Kidney capillary endothelial cell (primary cell): ENCODE measurements at places on chromosomes 1 and 21.

DNA sequence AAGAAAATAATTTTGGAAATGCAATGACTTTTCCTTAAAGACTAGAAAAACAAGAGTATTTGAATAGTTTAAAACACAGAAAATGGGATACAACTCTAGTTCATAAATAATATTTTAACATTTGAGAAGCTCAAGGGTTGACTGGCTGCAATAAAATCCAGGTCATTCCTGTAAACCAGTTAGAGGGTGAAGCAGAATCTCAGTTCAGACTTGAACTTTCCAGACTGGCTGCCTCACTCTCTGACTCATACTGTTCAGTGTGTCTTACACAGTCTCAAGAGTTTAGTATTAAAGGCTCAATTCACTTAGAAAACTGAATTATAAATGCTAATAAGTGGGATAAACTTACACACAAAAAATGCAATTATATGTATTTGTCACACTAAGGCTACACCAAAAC, 89.9 kb downstream of the RAVER2 start:
- peak; percentile 61 for DNase-seq

GRCh38 chr21:42363312-42363711, 3.0 kb downstream of the TFF1 start:
- no peak for DNase-seq

GRCh38 chr1:184605941-184606340, 148.7 kb downstream of the EDEM3 start:
- DNase-seq, result no peak

GRCh38 chr1:30768159-30768829, 10.7 kb upstream of the LAPTM5 start:
- no peak for DNase-seq

GRCh38 chr1:67653304-67653703, 31.7 kb upstream of the GADD45A start:
- DNase-seq, result no peak

- DNase-seq, result no peak
Observed at GRCh38 chr1:46613661-46614603, 2.7 kb downstream of the MOB3C start.

GRCh38 chr1:196438329-196438728, 169.9 kb downstream of the KCNT2 start:
- DNase-seq, result no peak

- no peak for DNase-seq
Observed at GRCh38 chr1:233211106-233211505, 84.4 kb downstream of the PCNX2 start.

- DNase-seq, result no peak
Observed at GRCh38 chr1:17437580-17438317, 1.7 kb downstream of the RCC2 start.

DNA sequence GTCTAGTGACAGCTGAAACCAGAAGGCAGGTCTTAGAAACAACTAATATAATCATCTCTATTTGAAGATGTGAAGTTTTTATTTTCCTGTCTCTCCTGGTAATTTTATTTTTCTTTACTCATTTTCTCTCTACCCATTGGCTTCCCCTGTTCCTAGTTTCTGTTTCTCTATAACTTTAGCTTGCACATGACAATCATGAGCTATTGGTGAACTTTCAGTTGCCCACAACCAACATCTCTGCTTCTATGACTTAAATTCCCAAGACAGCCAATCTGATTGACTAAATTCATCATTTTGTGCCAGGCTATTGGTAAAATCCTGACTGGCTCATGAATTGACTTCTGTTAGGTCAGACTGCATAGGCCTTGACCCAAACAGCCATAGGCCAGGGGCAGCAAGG, 13.7 kb upstream of the ACADM start:
- DNase-seq, result no peak

GRCh38 chr1:921011-921837, 2.5 kb upstream of the SAMD11 start:
- DNase-seq, result no peak

DNA sequence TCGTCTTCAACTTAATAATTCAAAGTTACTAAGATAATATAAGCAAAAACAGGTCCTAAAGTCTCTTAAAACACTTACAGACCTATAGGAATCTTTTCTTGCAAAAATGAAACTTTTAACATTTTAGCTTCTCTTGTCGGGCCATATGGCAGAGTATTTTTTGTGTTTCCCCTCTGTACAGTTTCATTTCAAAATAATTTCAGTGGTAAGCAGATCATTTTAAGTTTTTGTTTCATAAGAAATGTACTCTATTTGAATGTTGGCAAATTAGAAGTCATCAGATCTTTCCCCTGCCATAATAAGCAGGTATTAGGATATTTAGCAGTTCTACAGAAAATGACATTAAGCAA, 37.9 kb downstream of the RGL1 start:
- peak; percentile 30 for DNase-seq

DNA sequence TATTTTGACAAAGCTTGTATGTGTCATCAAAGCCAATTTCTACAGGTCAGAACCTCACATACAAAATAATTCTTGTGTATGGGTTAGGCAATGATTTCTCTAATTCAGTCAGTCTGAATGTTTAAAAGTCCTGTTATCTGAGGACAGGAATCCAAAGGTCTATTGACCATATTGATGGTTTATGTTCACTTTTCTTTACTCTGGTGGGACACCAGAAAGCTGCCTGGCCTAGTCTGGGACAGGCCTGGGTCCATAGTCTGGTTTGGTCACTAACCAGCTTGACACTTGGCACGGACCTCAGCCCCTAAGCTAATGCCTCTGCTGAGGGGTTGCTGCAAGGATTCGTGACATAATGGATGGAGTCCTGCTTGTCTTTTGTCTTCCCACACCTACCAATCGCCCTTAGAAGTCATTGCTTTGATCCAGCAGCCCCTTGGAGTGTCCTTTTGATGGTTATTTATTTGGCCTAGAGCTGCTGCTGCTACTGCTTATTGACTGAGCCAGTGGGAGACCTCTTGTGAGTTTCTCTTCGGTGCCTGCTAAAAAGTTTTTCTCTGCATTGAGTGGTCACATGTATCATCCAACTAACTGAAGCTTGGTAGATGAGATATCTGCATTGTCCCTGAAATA, 15.7 kb downstream of the IFNAR2 start:
- DNase-seq, result no peak

GRCh38 chr1:3717715-3718601, 34.3 kb upstream of the CCDC27 start:
- DNase-seq, result no peak

GRCh38 chr1:196773713-196774112, 927 bp upstream of the CFHR3 start:
- DNase-seq, result no peak

DNA sequence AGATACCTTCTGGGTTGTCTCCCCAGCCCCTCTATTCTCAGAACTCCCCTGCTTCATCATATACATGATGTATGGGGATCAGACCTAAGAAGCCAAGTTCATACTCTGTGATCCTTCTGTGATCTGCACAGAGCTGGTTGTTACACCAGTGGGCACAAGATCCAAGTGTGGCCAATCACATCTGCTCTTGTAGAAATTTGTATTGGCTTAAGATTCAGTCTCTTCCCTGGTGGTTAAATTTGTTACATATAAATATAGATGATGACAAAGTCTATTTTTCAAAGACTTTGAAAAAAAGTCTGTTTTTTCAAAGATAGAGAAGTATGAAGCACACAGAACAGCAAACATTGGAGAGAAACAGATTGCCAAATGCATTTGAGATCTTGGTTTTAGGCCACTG, 135.8 kb upstream of the FGGY start:
- DNase-seq, result no peak

- no peak for DNase-seq
Observed at GRCh38 chr1:242811092-242811840, 286.8 kb upstream of the PLD5 start.

DNA sequence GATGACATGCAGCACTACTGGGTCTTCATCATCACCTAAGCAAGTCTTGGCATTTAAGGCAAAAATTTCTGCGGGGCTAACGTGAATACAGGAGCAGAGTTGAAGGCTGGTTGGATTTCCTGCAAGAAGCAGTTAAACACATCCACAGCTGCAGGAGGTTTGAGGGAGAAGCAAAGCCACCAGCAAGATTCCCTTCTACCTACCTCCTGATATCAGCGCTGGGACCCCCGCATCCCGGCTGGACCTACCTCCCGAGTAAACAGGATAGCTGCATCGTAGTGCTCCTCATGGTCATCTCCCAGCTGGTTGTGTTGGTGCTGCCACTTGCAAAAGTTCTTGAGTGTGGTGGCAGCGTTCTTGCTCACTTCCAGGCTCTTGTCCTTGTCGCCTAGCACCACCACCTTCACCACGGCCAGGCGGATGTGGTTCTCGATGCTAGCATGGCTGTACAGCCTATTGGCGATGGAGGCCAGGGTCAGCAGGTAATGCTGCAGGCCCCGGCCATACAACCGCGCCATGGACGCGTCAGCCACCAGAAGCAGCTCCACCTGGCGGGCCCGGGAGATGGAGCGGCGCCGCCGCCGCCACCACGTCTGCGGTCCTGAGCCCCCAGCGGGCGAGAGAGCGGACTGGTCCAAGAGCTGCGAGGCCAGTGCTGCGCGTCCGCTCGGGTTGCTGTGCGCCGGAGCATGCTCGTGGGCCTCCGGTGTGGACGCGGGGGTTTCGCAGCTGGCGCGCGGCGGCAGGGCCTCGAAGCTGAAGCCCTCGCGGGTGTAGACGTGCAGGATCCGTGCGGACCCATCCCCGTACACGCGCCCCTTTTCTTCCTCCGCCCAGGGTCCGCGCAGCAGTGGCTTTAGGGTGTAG, 1.6 kb downstream of the ADAMTS5 start:
- no peak for DNase-seq
